ENCODE measurements at places on chromosomes 11 and 22.
A peak's percentile ranks its signal among the peaks of the same experiment; 100 is the strongest.

DNA sequence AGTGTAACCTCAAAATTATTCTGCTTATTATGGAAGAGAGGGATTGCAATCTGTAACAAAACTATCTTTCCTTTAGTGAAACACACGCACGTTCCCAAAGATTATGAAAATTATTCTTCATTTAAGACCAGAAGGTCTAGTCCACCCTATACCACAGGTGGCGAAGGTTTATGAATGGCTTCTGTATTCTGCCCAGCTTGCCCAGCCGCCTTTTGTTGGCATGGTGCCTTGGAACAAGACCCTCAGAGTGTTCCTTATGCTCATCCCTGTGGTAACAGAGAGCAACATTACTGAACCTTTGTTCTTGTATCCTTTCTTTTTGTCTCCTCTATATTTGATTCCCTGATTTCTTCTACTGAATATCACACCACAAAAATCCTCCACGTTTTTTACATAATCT, 116.4 kb downstream of the FAR1 start:
- no peak for DNase-seq

DNA sequence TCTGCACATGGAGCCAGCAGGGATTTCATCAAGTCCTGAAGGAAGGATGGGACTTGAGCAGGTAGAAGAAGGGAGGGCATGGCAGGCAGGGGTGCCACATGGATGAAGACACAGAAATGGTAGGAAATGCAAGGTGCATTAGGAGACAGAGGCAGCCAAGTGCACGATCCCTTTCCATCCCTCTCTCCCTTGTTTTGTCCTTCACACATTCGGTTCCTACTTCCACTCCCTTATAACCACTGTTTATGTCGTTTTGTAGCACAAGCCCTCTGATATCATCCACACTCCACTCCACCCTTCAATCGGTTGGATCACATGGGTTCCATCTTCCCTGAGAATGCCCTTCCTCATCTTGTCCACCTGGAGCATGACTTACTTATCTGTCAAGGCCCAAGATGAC, 35.2 kb downstream of the IFT27 start:
- DNase-seq = no peak

DNA sequence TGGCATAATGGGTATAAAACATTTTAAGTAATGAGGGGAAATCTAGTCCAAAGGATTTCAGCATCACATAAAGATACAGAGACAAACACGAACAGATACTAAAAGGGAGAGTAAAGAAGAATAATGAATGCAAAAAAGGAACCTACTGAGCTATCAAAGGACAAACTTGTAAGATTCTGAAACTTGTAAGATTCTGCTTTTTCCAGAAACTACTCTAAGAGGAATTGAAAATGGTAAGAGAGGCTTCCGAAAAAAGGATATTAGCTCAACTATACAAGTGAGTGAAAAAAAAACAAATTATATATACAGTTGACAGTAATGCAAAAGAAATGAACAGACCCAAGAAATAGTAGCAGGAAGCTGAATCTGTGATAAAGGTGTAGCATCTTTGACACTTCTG, 37.7 kb downstream of the POLD3 start:
- DNase-seq = no peak

GRCh38 chr11:26048271-26048670, 283.7 kb upstream of the ANO3 start:
- no peak for DNase-seq

GRCh38 chr11:83521647-83522596, 235.8 kb upstream of the CCDC90B start:
- no peak for DNase-seq

- no peak for DNase-seq
Observed at GRCh38 chr11:132539590-132540368, 992.5 kb downstream of the OPCML start.

GRCh38 chr11:64711138-64711955, 11.7 kb downstream of the NRXN2 start:
- no peak for DNase-seq

DNA sequence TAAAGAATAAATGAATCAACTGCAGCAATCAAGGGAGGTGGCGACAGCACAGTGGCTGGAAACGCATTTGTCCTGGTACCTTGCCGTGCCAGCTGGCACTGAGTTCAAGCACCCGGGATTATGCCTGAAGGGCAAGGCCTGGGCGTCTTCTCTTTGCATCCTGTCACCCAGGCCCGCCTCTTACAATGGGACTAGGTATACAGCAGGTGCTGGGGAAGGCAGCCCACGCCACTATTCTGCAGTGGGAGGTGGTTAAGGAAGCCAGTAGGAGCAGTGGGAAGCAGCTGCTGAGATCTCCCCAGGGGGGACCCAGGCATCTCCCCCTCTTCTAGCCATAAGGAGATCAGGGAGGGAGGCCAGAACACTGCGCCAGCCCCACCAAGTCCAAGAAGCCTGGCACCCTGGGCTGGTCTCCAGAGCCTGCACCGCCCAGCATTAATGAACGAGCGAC, 15.3 kb upstream of the BAIAP2L2 start:
- no peak for DNase-seq

DNA sequence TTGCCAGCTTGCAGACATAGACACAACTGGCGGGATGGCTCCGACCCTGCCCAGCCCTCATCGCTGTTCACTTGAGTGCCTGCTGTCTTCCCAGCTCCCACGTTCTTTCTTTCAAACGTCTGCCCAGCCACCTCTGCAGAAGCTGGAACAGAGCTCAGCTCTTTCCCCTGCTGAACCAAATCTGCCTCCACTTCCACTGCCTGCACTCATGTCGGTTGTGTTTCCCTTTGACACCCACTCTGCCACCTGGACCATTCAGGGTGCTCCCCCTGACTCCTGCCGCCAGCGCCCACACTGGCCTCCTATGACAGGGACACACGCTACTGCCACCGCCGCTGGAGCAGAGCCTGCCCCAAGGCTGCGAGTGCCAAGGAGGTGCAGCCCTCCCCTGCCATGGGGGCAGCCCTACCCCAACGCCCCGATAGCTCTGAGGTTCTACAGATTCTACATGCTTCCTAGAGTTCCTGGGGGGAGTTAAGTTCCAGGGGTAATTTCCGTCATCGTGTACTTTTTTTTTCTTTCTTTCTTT, 37.9 kb downstream of the TST start:
- DNase-seq = no peak

DNA sequence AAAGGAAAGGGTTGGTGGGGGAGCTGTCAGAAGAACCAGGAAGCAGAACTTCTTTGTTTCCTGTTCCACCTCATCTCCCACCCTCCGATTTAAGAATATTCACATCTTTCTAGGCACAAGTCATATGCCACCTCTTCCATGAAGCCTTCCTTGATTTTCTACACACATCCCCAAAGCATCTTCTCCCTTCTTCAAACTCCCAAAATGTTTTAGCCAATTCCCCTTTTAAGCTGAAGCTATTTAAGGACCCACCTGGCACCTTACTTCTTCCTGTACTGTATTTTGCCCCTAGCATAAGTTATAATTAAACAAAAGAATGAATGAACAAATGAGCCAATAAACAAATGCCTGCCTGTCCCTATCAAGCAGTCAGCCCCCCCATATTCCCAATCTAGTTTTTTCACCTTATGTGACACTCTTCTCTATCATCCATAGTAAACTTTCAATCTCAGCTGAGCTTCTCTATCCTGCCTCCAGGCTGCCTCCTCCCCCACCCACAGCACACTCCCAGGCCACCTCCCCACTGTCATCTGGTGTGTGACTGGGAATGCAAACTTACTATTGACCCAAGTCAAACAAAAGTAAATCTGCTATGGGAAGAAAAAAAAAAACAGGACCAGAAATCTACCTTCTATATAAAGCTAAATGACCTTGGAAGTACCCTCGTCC, 3.9 kb downstream of the TNKS1BP1 start:
- DNase-seq = no peak

DNA sequence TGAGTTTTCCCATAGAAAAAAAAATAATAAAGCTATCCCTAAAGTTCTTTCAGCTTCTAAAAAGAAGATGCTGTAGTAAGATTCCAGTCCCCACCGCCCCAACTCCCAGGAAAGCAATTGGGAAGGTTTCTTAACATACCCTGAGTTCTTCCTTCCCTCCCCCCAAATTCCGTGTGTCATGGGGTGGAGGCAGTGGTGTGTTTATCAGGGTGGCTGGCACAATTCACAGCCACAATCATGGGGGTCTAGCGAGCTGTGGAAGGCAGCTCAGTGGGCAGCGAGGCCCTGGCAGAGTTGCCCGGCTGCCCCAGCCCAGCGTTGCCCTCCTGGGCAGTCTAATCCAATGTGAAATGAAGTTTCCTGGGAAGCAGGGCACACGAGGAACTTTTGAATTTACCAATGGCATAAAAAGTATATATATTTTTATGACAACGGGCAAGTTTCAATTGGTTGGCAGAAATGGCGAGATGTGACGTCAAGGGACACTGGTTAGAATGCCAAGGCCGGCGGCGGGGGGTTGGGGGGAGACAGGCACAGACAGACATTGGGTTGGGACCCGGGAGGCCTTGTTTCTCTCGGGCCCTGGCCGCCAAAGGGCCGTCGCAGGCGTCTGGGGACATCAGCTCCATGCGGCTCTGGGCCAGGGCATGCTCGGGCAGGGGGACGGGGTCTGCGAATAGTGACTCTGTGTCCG, 80.7 kb upstream of the PPARA start:
- DNase-seq = peak; percentile 69

DNA sequence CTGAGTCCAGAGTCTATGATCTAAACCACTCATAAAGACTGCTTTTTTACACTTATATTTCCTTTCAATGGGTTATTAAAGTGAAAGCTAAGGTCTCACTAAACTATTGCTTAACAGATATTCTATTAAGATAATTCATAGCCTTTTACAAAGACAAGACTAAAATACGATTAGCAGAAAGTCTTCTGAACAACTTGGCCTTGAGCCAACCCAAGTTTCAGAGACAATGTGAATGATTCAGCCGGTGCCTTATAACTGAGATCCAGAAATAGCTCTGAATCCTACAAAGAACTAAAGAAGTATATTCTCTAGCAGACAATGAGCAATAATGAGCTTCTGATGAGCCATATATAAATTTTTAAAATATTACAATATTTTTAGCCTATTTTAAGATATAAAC, 41.5 kb upstream of the CARD18 start:
- no peak for DNase-seq

- peak; percentile 90 for DNase-seq
Observed at GRCh38 chr11:128814856-128815705, 52.0 kb downstream of the KCNJ1 start.

DNA sequence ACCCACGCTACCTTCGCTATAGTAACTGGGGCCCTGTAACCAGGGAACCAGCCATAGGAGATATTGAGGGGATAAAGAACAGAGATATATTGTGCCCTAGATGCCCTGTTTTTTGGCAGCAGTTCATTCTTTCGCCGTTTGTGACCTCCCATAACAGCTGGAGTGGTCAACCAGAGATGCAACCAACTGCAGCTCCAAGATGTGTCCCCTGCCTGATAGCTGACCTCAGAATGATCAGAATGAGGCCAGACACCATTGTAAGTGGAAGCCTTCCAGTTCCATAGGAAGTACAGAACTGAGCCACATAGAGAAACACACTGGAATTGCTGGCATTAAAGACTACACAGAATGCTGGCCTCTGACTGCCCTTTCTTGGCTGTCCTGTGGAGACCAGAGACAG, 39.2 kb downstream of the P4HA3 start:
- no peak for DNase-seq

- DNase-seq = no peak
Observed at GRCh38 chr11:115740324-115740723, 236.1 kb upstream of the CADM1 start.

GRCh38 chr11:48025984-48026340, 45.6 kb downstream of the PTPRJ start:
- DNase-seq = no peak

- DNase-seq = no peak
Observed at GRCh38 chr11:1827095-1827813, 7.5 kb upstream of the SYT8 start.

GRCh38 chr11:120899720-120900119, 124.2 kb upstream of the TBCEL start:
- no peak for DNase-seq

GRCh38 chr11:106017093-106017492, 4.9 kb downstream of the MSANTD4 start:
- no peak for DNase-seq

DNA sequence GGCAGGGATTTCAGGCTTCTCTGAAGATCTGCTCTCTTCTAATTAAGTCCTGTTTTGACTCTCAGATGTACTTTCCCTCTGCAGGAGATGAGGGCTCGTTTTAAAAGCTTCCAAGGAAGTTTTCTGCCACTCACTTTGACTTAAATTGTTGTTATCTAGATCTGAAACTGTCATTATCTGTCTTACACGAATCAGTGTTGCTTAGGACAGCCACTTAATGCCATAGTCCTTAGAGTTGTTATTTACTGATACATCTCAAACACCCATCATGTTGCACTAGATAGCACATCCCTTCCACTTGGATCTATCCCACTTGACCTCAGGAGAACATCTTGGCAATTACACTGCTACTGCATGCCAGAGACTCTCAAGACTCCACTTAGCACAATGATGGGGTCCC, 86.9 kb upstream of the FAT3 start:
- DNase-seq = no peak

DNA sequence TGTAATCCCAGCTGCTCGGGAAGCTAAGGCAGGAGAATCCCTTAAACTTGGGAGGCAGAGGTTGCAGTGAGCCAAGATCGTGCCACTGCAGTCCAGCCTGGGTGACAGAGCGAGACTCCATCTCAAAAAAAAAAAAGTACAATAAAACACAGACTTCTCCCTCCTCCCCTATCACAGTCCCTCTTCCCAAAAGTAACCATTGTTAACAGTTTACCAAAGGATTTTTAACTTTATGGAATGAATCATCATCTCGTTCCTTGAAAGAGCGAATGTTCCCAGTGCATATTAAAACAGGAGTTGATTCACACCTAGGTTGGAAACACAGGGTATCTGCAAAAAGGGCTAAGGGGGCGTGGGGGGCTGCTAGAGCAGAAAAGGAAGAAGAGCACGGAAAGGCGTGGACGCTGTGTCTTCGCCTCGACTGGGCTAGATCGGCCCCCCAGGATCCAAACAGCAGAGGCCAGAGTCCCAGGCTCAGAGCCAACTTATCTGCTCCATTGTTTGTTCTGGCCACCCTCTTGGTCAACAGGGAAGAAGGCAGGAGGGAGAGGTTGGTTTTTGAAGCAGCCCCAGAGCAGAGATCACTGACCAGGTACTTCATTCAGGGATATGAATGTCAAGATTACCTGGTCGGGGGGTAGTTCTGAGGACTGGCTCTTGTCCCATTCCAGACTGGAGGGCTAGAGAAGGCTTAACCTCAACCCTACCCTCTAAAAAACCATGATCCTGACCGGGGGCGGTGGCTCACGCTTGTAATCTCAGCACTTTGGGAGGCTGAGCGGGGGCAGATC, 2.1 kb upstream of the AHNAK start:
- DNase-seq = no peak

DNA sequence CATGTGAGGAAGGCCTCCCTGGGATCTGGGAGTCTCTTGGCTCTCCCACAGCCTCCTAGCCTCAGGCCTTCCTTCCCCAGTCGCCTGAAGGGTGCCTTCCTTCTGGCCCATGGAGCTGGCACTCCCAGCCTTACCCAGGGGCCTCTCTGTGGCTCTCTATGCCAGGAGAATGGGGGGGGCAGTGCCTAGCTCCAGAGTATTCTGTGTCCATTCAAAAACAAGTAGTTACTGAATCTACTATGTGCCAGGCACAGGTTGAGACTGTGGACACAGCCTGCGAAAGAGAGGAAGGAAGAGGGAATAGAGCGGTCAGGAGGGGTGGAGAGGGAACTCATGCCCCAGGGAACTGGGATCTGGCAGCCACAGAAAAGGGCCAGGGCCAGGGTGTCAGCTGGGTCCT, 2.7 kb upstream of the PLA2G3 start:
- DNase-seq = no peak

All from BJ (cell line).